NCI-H510A (cell line): ENCODE measurements at places on chromosomes 3 and 15.

- DNase-seq = no peak
Measured at GRCh38 chr3:156542101-156543042, 12.5 kb downstream of the SSR3 start.

DNA sequence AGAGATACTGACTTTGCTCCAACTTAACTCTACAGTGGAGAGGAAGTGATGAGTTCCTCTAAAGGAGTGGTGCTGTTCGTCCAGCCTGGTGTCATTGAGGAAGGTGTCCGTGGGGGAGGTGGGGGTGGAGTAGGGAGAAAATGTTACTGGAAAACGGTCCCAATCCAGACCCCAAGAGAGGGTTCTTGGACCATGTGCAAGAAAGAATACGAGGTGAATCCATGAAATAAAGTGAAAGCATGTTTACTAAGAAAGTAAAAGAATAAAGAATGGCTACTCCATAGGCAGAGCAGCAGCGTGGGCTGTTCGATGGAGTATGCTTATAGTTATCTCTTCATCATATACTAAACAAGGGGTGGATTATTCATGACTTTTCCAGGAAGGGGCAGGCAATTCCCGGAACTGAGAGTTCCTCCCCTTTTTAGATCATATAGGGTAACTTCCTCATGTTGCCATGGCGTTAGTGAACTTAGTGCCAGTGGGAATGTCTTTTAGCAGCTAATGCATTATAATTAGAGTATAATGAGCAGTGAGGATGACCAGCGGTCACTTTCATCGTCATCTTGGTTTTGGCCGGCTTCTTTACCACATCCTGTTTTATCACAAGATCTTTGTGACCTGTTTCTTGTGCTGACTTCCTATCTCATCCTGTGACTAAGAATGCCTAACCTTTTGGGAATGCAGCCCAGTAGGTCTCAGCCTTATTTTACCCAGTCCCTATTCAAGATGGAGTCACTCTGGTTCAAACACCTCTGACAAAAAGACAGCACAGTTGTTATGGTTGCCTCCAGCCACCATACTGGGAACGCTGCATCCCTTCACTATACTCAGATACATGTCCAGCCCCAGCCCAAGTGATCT is 38.6 kb downstream of the CLEC3B start:
- DNase-seq = no peak

GRCh38 chr15:22780267-22780666 is 6.2 kb upstream of the NIPA1 start:
- DNase-seq = no peak

DNA sequence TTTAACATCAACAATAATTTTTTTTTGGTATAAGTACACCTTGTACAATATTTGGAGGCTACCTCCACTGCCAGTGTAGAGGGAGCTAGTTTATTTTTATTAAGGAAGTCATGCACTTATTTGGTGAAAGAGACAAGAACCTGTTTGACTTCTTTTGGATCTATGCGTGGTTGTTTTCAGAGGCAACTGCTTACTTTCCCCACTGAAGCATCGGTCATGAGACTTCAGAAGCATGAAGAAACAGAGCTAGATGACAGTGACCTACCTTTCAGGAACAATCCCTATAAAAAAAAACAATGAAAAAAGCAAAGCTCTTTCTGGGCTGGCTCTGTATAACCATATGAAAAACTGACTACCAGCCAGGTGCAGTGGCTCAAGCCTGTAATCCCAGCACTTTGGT is 20.0 kb upstream of the ZNF148 start:
- DNase-seq = no peak

GRCh38 chr3:14129296-14129695 is 4.4 kb downstream of the TMEM43 start:
- DNase-seq = no peak

- DNase-seq = no peak
Measured at GRCh38 chr3:112114576-112115160, 18.4 kb downstream of the GCSAM start.

DNA sequence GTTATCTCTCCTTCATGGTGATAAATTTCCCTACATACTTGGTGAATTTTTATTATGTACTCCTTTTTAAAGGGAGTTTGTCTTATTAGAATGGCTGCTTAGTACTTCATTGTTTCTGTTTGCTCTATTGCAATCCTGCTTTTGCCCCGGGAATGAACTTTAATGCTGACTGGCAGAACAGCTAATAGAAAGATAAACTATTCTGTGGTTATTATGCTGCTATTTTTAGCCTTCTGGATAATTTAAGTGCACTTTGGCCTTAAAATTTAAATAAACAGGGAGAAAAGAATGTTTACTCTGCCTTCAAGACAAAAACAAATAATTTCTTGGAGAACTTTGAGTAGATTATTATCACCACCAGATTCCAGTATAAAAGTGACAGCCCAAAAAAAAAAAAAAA is 413.8 kb upstream of the CCDC54 start:
- no peak for DNase-seq

DNA sequence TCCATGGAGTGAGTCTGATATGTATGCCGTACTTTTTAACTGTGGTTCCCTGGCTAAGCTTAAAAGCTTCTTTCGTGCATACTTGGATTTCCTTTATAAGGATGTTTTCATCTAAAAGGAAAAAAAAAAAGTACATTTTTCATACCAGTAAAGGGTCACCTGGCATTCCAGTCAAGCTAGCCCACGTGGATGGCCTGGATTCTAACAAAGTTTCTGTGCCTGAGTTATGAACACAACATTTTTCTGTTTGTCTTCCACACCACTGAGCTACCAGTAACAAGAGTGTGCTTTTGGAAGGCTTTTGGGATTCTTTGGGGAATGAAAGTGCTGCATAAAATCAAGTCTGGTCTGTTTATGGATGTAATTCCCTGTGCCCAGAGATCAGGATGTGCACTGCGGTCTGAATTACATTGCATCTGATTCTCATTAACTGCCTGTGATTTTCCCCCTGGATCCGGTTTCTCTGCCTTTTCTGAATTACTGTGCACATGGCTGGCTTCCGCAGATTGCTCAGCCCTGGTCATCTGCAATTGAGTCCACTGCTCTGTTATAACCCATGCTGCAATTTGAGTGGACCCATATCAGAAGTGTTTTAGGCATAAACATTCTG is 38.2 kb upstream of the MAGI1 start:
- no peak for DNase-seq

- DNase-seq = peak; percentile 2
Measured at GRCh38 chr3:21484057-21484827, 266.8 kb downstream of the ZNF385D start.

DNA sequence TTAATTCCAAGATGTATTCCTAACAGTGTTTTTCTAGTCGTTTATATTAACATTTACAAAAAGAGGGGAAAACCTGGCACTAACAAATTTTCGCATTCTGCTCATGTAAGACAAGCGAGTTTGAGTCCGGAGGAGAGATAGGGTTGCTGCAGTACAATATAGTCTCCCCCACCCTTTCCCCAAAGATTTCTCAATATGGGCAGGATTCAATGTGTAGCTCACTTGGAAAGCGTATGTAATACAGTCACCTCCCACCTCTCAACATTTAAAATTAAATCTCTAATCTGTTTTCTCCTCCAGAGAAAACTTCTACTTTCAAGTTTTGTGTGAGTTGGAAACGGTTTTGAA is 57.9 kb downstream of the CMSS1 start:
- no peak for DNase-seq

DNA sequence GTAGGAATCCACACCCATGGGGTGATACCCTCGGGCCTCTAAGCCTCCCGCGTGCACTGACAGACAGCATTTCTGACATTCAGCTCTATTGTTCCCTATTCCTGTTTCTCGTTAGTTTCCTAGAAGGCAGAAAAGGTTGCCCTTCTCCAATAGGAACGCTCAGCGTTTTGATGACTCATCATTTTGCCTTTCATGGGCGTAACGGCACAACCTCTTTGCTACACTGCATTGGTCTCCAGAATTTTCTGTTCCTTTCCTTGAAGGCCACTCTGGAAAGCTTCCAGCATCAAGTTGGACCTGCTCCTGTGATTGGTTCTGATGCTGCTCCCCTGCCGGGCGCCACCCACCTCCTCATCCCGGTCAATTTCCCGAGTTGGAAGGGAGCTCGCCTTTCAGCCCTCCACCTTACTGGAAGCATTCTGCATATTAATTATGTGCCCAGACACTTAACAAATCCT is 13.0 kb upstream of the TNK2 start:
- DNase-seq = no peak

- DNase-seq = peak; percentile 45
Measured at GRCh38 chr15:53453253-53454105, 306.0 kb downstream of the WDR72 start.

DNA sequence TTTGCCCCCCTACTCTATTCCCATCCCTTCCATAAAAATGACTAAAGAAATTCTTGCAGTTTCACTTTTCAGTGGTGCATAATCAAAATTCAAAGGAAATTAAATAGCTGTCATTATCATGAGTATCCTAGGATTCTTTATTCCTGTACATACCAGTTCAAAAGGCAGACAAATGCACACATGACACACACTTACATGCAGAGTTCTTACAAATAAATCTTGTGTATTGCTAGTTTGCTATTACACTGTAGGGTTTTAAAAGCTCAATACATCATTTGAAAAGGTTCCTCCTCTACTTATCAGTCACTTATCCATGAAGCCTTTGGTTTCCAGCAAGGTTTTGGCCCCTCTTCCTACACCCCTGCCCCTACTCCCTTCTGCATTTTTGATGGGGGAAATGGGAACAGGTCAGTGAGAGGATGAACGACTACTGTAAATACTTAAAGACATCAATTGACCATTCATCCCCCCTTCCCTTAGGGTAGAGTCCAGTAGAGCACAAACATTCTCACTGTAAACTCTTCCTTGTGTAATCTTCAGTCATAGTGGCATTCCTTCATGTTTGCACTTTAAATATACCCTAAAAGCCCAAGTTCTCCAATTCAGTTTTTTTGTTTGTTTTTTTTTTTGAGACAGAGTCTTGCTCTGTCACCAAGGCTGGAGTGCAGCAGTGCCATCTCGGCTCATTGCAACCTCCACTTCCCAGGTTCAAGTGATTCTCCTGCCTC is 92.6 kb downstream of the SUCLG2 start:
- no peak for DNase-seq

GRCh38 chr15:77505556-77505955 is 84.9 kb downstream of the HMG20A start:
- DNase-seq = no peak

GRCh38 chr3:160444411-160444810 is 5.2 kb downstream of the TRIM59 start:
- DNase-seq = no peak

DNA sequence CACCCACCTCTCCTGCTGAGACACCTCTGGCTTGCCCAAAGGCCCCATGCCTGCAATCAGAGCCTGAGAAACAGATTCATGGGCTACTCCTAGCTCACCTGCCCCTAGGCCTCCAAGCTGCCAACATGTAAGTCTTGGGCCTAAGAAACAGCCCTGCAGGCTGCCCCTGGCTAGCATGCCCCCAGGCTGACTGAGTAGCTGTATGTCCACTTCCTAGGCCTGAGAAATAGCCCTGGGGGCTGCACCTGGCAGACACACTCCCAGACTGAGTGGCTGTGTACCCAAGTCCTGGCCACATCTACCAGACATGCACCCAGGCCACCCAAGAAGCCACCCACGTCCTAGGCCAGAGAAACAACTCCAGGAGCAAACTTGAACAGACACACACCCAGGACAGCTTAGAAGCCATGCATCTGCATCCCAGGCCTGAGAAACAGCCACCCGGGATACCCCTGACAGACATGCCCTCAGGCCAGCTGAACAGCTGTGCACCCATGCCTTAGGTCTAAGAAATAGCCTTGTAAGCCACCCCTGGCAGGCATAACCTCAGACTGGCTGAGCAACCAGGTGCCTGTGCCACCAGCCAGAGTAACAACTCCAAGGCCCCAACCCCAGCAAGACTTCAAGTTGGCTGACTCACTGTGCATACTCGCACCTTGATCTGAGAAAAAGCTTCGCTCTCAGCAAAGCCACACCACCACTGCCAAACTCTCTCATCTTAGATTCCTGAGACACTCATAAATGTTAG is 12.0 kb upstream of the NRG4 start:
- DNase-seq = no peak

- DNase-seq = peak; percentile 46
Measured at GRCh38 chr3:182682263-182683241, 110.8 kb upstream of the ATP11B start.

DNA sequence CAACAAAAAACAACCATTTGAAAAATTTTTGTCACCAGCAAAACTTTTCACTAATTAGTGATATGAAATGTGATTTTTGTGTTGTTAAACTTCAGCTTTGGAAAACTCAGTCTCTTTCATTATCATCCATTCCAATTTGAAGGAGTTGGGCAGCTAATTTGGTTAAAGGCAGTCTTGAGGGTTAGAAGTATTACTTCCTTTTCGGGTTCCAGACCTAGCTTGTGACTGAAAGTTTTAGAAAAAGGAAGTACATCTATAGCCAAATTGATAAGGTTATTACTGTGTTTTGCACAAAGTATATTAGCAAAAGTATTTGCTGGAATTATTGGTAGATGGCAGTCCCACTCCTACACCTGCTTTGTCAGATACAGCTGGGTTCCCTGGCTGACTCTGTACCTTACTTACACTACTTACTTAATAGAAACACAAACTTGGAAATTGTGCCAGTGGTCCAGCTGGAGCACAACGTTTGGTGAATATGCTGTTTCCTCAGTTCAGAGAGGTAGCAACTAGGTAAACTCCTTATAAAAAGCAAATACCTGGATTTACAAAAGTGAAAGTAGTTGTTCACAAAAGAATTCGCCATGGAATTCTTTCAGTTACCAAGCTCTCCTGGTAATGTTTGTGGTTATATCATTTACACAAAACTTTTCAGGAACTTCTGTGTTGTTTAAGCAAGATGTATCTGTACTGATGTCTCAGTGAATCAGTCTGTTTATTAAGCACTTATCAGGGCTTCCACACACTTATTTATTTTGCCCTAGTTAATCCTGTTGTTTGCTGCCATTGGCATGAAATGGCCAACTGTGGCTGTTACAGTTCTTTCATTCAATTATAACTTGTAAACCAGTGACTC is 31.6 kb downstream of the TIPARP start:
- no peak for DNase-seq

DNA sequence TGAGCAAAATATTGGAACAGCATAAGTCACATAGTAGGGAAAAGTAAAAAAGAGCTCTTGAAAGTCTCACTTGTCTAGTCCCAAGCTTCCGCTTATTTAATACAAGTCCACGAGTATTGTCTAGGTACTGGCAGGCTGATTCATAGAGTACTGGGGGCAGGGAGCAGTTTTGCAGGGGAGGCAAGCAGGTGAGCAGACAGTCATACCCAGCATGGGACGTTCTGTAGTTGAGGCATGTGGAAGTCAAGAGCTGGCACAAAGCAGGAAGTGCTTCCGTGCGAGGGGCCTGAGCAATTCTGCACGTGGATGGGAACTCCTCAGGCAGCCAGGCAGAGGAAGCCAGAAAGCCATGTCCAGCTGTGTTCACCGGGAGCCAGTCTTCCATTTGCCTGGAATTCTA is 287.6 kb downstream of the EPHB1 start:
- no peak for DNase-seq

GRCh38 chr15:58108117-58108516 is 30.1 kb upstream of the AQP9 start:
- DNase-seq = no peak

- DNase-seq = no peak
Measured at GRCh38 chr3:44885618-44886017, 11.2 kb downstream of the TGM4 start.
